ENCODE measurements at places on chromosomes 2 and 18. TPM values are rescaled to one million over a fixed set of nuclear protein-coding genes. Genes with fewer than 3 reads are reported as not detected.
A peak's percentile ranks its signal among the peaks of the same experiment; 100 is the strongest.

Gene CAPN13
- not detected for polyA plus RNA-seq

Gene MYO5B
- polyA plus RNA-seq: 1.1 TPM

Gene ABCG8
- polyA plus RNA-seq: 0.13 TPM

Gene IFIH1
- 3.6 TPM for polyA plus RNA-seq

Gene HRH4
- 0.04 TPM for polyA plus RNA-seq

Gene RNU2-63P
- polyA plus RNA-seq: not detected

Gene ZAP70
- polyA plus RNA-seq: 3.6 TPM

DNA sequence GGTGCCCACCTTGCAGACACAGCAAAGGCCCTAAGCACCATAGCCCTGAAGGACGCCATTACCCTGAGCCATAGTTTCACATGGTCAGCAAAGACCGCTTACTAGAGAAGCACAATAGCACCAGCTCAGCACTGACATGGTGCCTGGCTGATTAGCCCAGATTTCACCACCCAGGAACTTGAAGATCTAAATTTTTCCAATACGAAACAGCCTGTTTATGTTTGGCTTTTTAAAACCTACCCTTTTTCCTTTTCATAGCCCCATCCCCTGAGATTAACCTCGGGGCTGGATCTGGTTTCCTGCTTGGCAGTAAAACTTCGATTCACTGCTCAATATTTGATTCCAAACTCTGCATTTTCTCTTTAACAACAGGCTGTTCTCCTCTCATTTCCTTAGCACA is 158.5 kb upstream of the PID1 start:
- H3K36me3 ChIP-seq: no peaks in the 10 kb centered on the region
- peak overlapping the region; percentile 69 for H3K27ac ChIP-seq
- peaks cover 4% of the 10 kb centered on the region for H3K4me1 ChIP-seq

DNA sequence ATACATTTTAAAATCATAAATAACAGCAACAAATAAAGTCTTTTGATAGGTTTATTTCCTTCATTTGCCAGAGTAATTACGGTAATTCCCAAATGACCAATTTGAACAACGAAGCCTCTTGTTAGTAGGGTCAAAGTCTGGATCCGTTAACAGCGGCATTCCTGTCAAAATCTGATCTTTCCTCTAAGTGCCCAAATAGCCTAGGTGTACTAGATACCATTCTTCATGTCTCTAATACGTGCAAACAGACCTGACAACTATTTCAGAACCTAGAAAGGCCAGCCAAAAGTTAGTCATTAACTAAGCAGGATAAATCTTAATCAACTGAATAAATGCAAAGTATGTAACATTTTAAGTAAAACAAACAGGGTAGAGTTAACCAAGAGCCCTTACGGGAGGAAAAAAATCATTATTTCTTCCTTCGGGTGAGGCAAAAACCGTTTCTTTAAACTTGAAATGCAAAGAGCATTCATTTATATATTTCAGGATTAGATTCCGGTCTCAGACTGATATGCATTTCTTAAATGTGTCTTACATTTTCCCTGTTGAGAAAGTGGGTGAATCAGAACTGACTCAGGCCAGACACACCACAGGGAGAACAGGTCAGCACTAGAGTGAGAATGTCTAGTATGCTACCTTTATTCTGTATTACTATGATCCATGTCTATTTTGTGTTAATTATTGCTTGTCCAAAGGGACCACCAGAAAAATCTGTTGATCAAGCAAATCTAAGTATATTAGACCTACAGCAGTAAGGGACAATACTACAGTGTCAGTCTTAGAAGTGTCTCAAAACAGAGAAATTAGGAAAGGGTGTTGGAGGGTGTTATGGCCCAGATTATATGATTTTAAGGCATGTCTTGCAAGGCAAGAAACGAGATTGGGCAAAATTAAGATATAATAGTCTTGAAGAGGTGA is 141.5 kb upstream of the NDUFV2 start:
- H3K4me3 ChIP-seq: no peak overlapping the region
- no peak for DNase-seq
- H3K4me1 ChIP-seq: peaks cover 5% of the 10 kb centered on the region

DNA sequence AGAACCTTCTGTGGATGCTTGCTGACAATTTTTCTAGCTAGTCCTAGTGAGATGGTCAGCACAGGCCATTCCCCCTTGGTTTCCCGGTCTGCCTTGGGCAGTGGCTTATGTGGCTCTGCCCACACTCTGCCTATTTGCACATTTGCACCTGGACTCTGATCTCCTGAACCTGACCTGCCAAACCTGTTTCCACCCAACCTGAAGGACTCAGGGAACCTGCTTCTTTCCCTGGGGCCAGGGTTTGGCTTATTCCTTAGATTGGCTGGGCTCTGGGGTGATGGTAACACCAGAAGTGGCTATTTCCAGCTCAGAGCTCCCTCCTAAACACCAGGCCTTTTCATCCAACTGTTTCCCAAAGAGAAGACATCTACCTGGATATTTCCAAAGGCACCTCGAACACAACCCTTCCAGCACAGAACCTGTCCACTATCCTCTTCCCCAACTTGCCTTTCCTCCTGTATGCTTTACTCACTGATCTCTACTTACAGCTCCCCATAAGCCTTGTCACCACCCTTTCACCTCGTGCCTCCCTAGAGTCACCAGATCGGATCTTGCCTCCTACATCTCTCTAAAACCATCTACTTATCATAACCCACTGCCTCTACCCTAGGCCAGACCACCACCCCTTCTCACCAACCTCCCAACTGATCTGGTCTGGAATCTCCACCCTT is 5.8 kb upstream of the MTA3 start:
- no peak overlapping the region for H3K27ac ChIP-seq
- no peaks in the 10 kb centered on the region for H3K36me3 ChIP-seq
- no peak for DNase-seq
- no peaks in the 10 kb centered on the region for H3K27me3 ChIP-seq

DNA sequence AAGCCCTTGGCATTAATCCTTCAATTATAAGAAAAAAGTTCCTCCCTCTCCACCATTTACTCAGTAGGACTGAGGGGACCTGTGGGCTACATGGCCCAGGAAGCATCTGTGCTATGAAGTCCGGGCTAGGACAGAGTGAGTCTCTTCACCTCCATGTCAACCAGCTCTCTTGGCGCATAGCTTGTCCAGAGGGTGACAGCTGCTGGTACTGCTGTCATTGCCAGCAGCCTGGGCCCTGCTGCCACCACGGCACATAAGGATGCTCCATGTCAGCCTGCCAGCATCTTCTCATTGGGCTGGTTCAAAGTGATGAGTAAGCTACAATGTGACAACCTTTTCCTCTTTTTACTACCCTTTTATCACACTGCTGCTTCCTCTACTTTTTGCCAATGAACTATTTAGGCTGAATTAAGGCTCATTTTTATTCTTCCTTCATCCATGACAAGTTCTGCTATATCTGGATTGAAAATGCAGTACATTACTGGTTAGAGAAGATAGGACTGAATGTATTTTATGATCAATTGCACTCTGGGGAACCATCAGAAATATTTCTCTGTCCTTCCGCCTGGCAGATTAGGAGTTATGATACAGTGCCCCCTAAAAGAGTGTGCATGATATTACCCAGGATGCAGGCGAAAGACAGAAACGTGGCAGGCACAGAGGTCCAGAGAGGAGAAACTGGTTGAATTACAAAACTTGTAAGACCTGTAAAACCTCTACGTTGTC is 258.9 kb upstream of the TNP1 start:
- H3K27me3 ChIP-seq: no peaks in the 10 kb centered on the region
- H3K27ac ChIP-seq: no peak overlapping the region
- H3K36me3 ChIP-seq: no peaks in the 10 kb centered on the region
- H3K4me3 ChIP-seq: no peak overlapping the region
- peak; percentile 30 for DNase-seq

- no peak for DNase-seq
- H3K4me3 ChIP-seq: no peak overlapping the region
- H3K4me1 ChIP-seq: no peaks in the 10 kb centered on the region
- H3K36me3 ChIP-seq: no peaks in the 10 kb centered on the region
These were observed 148.6 kb downstream of the B3GNT2 start for GRCh38 chr2:62344472-62344871.

DNA sequence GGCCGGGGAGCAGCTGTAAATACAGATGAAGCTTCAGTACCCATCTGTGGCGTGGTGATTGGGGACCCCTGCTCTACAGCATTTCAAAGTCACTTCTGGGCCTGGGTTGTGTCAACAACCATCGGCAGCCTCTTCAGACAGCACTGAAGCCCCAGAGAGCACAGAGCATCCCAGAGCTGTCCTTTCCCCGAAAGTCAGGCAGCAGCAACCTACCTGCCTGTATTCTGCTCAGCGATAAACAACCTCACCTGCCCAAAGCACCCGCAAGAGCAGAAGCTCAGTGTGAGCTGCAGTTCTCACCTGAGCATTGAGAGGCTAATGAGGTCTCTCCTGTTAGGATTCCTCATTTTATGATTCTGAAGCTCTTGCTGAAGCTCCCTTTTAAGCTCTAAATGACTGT is 19.3 kb downstream of the TRABD2A start:
- peaks cover 5% of the 10 kb centered on the region for H3K27me3 ChIP-seq
- no peaks in the 10 kb centered on the region for H3K36me3 ChIP-seq
- H3K27ac ChIP-seq: no peak overlapping the region
- no peak overlapping the region for H3K4me3 ChIP-seq

DNA sequence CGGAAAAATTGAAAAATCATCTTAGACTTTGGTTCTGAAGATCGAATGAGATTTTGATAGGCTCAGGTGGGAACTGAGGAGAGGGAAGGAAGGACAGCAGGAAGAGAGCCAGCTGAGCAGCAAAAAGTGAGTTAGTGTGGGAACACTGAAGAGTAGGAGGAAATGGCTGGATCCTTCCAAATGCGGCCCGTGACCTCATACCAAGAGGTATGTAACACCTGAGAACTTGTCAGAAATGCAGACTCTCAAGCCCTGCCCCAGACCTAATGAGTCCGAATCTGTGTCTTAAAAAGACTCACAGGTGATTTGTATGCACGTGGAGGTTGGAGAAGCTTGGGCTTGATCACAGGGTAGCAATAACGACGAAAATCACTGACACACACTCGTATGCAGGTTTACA is 42.0 kb downstream of the COL4A3 start:
- no peaks in the 10 kb centered on the region for H3K4me1 ChIP-seq
- H3K27ac ChIP-seq: no peak overlapping the region
- no peak overlapping the region for H3K4me3 ChIP-seq
- DNase-seq: no peak

DNA sequence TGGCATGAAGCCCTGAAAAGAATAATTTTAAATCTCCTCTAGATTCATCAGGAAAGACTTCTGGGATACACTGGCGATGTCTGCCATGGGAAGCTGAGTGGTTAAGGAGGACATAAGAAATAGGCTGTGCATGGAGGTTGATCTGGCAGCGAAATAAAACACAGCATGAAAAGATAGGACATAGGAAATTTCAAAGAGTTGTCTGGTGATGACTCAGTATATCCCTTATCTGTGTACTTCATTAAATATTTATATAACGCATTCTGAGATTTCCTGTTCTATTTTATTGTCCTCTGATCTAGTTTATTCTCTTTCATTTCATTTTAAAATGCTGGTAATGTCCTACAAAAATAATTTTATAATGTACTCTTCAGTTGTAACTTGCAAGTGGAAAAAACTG is 1337.3 kb upstream of the DDX18 start:
- no peaks in the 10 kb centered on the region for H3K27me3 ChIP-seq
- no peaks in the 10 kb centered on the region for H3K4me1 ChIP-seq
- DNase-seq: no peak
- no peaks in the 10 kb centered on the region for H3K36me3 ChIP-seq
- H3K27ac ChIP-seq: no peak overlapping the region

- no peaks in the 10 kb centered on the region for H3K27me3 ChIP-seq
- no peaks in the 10 kb centered on the region for H3K4me1 ChIP-seq
- DNase-seq: no peak
- peaks cover 4% of the 10 kb centered on the region for H3K36me3 ChIP-seq
These were observed 157.5 kb downstream of the THADA start for GRCh38 chr2:43438342-43438741.

GRCh38 chr2:217954469-217954868 is 48.3 kb downstream of the TNS1 start:
- no peaks in the 10 kb centered on the region for H3K27me3 ChIP-seq
- no peaks in the 10 kb centered on the region for H3K36me3 ChIP-seq
- H3K27ac ChIP-seq: no peak overlapping the region

GRCh38 chr2:61456070-61456745 is 14.7 kb downstream of the USP34 start:
- H3K4me1 ChIP-seq: no peaks in the 10 kb centered on the region
- no peak overlapping the region for H3K4me3 ChIP-seq
- peak; percentile 26 for DNase-seq
- no peaks in the 10 kb centered on the region for H3K36me3 ChIP-seq
- H3K27me3 ChIP-seq: no peaks in the 10 kb centered on the region

DNA sequence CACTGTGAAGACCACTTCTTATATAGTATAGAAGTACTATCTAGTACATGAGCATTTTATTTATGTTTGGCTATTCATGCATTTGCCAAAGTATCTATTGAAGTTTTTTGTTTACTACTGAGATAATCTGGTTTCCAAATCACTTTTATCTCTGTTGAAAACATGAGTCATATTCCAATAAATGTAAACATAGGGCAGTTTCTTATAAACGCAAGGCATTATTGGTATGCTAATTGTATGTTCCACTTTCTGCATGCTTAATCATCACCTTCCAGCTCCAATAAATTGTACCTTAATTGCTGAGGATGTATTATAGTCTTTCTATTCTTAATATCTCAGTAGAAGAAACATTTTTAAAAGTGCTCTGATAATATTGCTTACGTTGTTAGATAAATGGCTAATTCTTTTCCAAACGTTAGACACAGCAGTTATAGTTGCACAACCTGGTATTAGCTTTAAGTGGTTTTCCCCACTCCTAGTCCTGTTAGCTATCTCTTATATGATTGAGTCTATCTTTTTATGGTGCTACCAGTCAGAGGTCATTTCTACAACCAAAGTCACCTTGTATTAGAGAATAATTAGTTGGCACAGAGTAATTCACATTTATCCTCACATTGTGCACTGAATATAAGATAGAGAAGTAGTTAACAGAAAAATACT is 17.2 kb downstream of the ITGA4 start:
- no peaks in the 10 kb centered on the region for H3K36me3 ChIP-seq
- no peaks in the 10 kb centered on the region for H3K27me3 ChIP-seq
- H3K4me3 ChIP-seq: no peak overlapping the region
- no peaks in the 10 kb centered on the region for H3K4me1 ChIP-seq
- H3K27ac ChIP-seq: no peak overlapping the region

DNA sequence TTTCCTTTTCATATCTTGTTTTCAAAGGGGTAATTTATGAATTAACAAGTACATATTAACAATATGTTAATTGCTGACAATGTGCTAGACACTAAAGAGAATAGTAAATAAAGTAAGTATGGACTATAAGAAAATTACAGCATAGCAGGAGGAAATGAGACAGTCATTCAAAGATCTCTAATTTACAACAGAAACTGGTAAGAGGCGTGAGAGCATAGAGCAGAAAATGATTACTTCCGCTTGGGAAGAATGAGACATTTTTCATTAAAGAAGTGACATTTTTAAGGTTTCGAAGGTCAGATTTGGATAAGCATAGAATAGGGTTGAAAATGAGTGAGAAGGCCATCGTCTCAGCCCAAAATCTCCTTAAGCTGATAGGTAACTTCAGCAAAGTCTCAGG is 184.4 kb upstream of the SESTD1 start:
- no peaks in the 10 kb centered on the region for H3K36me3 ChIP-seq
- no peak overlapping the region for H3K4me3 ChIP-seq
- no peak for DNase-seq
- H3K4me1 ChIP-seq: no peaks in the 10 kb centered on the region
- H3K27ac ChIP-seq: no peak overlapping the region

- H3K4me3 ChIP-seq: no peak overlapping the region
- no peak for DNase-seq
- no peaks in the 10 kb centered on the region for H3K4me1 ChIP-seq
- H3K36me3 ChIP-seq: peaks cover 6% of the 10 kb centered on the region
- H3K27me3 ChIP-seq: no peaks in the 10 kb centered on the region
These were observed 63.7 kb downstream of the FARSB start for GRCh38 chr2:222592176-222592575.

Data from muscle of leg (tissue), 16 donors.